ENCODE measurements at places on chromosomes 3 and 15.

DNA sequence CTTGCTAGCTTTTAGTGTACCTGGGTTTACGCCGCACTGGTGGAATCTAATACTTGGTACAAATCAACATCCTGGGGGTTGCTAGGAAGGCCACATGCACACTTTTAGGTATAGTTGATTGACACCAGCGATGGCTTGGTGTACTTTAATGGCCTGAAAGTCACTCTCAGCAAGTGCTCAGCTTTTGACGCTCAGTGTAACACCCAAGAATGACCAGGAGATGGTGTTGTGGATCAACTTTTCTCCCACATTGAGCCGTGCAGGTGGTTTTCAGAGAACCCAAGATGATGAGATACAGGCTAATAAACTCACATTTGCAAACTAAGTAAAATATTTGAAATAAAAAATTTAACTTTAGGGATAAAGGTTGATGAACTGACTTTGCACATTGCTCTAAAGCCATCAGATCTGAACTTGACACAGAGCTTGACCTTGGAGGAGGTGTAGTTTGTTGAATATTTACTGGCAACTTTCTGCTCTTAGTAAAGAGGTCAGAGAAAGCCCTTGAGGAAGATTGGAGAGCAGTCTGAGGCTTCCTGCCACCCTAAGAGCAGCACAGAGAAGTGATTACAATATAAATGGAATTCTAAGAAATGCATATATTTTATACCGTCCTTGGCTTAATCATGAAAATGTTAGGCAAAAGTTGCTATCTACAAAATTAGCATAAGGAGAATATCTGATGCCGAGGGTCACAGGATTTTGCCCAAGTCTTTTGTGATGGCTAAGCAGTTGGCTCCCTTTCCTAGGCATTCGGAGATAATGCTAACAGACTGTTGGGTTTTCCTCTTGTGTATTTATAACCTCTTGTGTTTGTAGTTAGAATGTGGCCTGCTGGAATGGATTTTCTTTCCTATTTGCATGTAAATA is 143.4 kb upstream of the RASGRP1 start:
- no peak for DNase-seq

DNA sequence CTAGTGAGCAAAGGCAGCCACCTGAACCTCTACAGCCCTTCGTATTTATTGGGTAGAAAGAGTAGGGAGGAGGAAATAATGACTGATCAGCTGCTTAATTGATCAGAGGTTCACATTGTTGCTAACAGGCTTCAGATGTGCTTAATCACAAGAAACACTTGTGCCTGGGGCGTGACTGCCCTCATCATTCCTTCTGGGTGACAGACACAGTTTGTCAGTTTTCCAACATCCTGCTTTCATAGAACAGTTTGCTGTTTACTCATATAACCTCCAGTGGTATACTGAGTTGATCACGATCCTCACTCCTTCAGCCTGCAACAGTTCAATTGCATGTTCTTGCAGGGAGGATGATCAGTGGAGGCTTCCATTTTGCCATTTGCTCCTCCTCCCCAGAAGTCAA is 13.6 kb upstream of the CASR start:
- no peak for DNase-seq

DNA sequence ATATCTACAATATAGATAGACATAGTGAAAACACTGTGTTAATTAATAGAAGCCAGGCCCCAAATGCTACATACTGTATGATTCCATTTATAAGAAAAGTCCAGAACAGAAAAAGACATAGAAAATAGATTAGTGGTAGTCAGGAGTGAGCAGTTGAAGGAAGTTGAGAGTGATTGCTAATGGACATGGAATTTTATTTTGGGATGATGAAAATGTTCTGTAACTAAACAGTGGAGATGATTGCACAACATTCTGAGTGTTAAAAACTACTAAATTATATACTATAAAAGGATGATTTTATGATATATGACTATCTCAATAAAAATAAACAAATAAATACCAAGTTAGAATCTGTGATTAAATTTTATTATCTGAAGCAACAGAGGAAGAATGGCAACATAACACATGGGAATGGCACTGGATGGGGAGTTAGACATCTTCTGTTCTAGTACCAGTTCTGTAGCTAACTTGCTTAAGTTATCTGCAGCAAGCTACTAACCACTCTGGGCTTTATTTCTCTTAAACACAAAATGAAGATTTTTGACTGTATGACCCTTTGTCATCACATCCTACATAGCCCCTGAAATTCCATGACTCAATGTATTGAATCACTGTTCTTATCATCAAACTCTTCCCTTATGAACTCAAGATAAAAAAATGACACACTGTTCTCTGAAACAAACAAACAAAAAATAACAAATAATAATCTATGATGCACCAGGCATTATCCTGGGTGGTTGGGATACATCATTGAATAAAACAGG is 612.7 kb downstream of the TBL1XR1 start:
- DNase-seq: no peak

- no peak for DNase-seq
Observed at GRCh38 chr15:72915843-72916242, 132.3 kb upstream of the ADPGK start.

Measured in activated naive CD4-positive, alpha-beta T cell (primary cell).